ENCODE measurements at places on chromosomes 7 and 10.

- DNase-seq: no peak
Measured at GRCh38 chr10:125159486-125159931, 854 bp downstream of the CTBP2 start.

DNA sequence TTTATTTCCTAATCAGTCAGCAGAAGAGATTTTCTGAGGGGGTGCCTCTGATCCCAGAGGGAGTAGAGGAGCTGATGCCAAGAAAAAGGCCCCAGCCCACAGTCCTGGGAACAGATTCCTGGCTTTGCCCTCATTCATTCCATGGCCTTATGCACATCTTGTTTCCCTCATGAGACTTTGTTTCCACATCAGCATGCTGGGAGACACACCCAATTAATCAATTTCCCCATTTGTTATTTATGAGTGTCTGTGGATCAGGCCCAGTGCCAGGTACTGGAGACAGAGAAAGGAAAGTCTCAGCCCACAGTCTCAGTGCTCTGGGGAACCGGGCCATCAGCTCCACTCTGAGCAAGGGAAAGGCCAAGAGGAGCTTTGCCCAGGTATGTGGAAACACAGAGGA, 496.2 kb upstream of the ZMIZ1 start:
- no peak for DNase-seq

GRCh38 chr7:32410545-32410944, 79.6 kb downstream of the LSM5 start:
- DNase-seq: no peak

GRCh38 chr10:10892290-10892875, 125.3 kb upstream of the CELF2 start:
- DNase-seq: no peak

DNA sequence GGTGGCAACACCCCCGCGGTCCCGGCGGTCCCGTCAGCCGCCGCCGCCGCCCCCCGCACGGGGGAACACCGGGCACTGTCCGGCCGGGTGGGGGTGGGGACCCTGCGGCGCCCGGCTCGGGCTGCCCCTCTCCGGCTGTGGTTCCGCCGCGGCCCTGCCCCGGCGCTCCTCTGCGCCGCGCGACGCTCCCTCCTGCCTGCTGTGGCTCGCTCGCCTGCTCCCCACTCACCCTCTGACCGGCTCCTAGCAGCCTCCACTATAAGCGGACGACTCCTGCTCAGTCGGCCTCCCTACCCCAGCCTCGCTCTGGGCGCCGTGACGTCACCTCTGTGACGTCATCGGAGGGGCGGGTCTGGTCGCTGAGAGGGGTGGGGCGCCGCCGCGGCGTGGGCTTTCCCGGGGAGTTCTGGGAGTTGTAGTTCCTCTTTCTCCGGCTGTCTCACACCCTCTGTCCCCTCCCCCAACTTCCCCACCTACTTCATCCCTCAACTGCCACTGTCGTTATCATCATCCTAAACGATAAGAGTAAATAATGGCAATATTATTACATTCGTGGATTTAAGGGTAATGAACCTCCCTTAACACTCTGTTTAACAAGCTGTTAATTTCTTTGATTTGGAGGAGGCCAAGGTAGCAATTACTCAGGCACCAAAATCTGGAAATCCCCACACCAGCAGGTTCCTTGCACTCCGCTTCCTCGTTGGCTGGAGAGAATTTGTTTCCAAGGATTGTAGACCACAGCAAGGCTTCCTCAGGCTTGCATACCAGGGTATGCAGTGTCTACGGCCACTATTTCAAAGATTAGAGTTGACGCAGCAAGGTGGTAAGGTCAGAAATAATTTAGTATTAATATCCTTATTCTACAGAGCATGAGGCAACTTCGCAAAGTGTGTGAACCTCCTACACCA, at the start of gene UBE2H:
UBE2H (minus strand) TSS at position 308 of the 908 bp plus-strand sequence. CDS start 405 bp downstream, outside the sequence.
- peak; percentile 91 for DNase-seq

DNA sequence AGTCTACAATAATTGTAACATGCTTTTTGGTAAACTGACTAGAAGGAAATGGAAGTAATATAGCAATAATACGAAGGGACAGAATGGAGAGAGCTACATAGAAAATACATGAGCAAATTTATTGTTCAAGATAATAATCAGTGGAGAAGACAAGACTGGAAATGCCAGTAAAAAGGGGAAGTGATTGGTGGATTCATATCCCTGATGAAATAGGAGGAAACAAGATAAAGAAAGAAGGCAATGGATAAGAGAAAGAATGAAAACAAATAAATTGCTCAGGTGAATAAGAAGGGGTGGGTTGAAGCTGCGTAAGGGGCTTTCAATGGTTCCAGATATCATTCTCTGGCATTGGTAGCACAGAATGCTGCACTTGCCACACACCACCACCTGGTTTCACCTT, 135.9 kb downstream of the LRRN3 start:
- DNase-seq: no peak

GRCh38 chr10:75126277-75126676, 14.8 kb downstream of the SAMD8 start:
- no peak for DNase-seq

GRCh38 chr10:117367718-117368117, 7.5 kb downstream of the PDZD8 start:
- no peak for DNase-seq
